ENCODE measurements at places on chromosomes 7 and 10.

- H3K36me3 ChIP-seq: no peaks in the 10 kb centered on the region
- DNase-seq: no peak
These were observed 919 bp downstream of the INPP5F start for GRCh38 chr10:119726676-119727261.

- H3K4me1 ChIP-seq: peaks cover 64% of the 10 kb centered on the region
- H3K27me3 ChIP-seq: no peaks in the 10 kb centered on the region
- H3K4me3 ChIP-seq: peak overlapping the region; percentile 52
These were observed 63.2 kb downstream of the MKI67 start for GRCh38 chr10:128062881-128063563.

GRCh38 chr7:43585562-43585961 lies 2.7 kb downstream of the STK17A start:
- no peaks in the 10 kb centered on the region for H3K27me3 ChIP-seq
- peak overlapping the region; percentile 96 for H3K27ac ChIP-seq
- DNase-seq: peak; percentile 36
- peak overlapping the region; percentile 79 for H3K4me3 ChIP-seq
- H3K36me3 ChIP-seq: no peaks in the 10 kb centered on the region

DNA sequence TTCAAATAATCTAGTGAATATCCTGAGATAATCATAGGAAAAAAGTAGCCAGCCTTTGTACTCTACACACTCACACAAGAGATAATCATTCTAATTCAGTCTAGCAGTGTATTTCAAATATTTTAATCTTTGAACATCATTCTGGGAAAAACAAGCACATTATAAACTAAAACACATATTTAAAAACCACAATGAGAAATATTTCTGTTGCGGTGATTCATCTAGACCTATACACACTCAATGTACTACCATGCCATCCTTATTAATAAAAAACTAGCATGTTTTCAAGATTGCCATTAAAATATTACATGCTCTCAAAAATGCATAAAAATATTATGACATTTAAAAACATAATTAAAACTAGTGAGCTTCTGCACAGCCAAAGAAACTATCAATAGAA lies 11.8 kb downstream of the COG5 start:
- H3K27ac ChIP-seq: no peak overlapping the region
- DNase-seq: no peak
- H3K4me3 ChIP-seq: no peak overlapping the region
- H3K36me3 ChIP-seq: no peaks in the 10 kb centered on the region
- H3K4me1 ChIP-seq: peaks cover 5% of the 10 kb centered on the region

GRCh38 chr10:1475771-1476454 lies 261.4 kb downstream of the ADARB2 start:
- H3K36me3 ChIP-seq: no peaks in the 10 kb centered on the region
- H3K27me3 ChIP-seq: no peaks in the 10 kb centered on the region
- no peak overlapping the region for H3K4me3 ChIP-seq

DNA sequence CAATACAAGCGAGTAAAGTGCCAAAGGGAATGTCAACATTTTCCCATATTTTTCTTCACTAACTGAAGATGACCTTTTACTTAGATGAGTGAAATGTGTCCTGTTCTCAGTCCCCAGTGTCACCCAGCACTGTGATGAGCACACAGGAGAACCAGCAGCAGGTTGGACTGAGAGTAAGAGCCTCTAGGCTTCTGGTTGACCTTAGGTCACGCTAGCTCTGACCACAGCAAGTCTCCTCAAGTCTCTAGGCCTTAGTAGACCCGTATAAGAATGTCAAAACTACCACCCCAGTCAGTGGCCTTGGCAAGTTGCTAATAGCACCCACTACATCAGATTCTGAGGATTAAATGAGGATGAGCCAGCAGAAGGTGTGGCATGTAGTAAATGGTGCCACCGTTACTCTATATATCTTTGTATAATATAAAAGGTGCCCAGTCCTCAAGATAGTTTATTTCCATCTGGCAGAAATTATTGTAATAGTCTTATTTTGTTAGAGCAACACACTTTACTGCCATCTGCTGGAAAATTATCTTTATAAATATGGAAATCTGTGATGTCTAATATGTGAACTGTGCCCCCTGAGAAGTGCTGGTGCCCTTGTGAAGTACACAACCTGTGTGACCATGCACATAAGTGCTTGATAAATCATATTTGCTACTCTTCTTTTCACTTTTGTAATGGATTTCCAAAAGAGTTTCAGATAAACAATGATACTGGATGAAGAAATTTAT lies 75.7 kb downstream of the SPAG6 start:
- DNase-seq: peak; percentile 15
- H3K27me3 ChIP-seq: no peaks in the 10 kb centered on the region
- H3K36me3 ChIP-seq: no peaks in the 10 kb centered on the region
- H3K4me1 ChIP-seq: no peaks in the 10 kb centered on the region
- H3K4me3 ChIP-seq: no peak overlapping the region
- no peak overlapping the region for H3K27ac ChIP-seq

DNA sequence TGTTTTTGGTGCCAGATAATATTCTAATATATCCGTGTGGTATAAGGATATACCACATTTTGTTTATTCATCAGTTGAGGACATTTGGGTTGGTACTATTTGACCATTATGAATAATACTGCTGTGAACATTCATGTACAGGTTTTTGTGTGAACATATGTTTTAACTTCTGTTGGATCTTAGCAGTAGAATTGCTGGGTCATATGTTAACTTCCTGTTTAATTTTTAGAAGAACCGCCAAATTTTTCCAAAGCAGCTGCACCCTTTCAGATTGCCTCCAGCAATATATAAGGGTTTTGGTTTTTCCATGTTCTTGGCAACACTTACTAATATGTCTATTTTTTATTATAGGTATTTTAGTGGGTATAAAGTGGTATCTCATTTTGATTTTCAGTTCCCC lies 22.8 kb downstream of the VPS26A start:
- no peak overlapping the region for H3K4me3 ChIP-seq
- H3K4me1 ChIP-seq: no peaks in the 10 kb centered on the region
- no peaks in the 10 kb centered on the region for H3K27me3 ChIP-seq
- H3K36me3 ChIP-seq: no peaks in the 10 kb centered on the region

GRCh38 chr7:32479574-32480200 lies 10.5 kb downstream of the LSM5 start:
- H3K4me3 ChIP-seq: no peak overlapping the region
- H3K4me1 ChIP-seq: no peaks in the 10 kb centered on the region
- H3K36me3 ChIP-seq: no peaks in the 10 kb centered on the region
- H3K27me3 ChIP-seq: no peaks in the 10 kb centered on the region

DNA sequence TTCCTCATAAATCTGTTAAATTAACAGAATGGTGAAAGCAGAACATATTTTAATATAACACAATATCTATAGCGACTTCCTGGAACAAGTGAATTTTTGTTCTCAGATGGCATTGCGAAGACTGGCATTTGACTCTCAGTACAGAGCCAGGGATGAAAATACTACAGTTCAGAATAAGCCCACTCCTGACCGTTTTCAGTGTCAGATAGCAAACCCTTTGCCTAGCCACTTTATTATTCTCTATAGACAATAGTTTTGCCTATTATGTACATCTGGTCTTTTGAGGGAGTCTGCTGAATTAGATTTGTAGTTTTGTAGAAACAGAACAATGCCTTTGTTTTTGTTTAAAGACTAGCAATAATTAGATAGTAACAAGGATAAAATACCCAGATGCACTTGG lies 2.3 kb downstream of the MINPP1 start:
- no peaks in the 10 kb centered on the region for H3K27me3 ChIP-seq
- no peak overlapping the region for H3K4me3 ChIP-seq
- no peak for DNase-seq
- H3K36me3 ChIP-seq: no peaks in the 10 kb centered on the region
- H3K4me1 ChIP-seq: peaks cover 12% of the 10 kb centered on the region
- no peak overlapping the region for H3K27ac ChIP-seq

DNA sequence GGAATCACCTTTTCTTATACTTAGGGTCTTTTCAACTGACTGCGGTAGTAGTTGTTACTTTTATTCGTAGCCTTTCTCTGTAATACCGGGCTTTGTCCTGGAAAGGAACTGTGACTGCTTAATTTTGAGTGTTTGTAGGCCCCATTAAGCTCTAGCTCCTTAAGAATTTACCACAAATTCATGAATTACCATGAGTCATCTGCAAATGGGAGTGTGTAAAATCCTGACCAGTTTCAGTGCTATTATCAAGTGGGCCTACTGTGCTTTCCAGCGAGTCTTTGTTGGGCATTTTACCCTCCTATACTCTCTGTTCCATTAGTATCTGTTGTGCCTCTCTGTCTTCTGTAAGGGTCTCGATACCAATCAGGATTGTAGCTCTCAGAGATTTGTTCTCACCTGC lies 49.7 kb downstream of the ZMYND11 start:
- no peaks in the 10 kb centered on the region for H3K4me1 ChIP-seq
- H3K4me3 ChIP-seq: no peak overlapping the region
- peaks cover 20% of the 10 kb centered on the region for H3K36me3 ChIP-seq
- H3K27me3 ChIP-seq: no peaks in the 10 kb centered on the region

DNA sequence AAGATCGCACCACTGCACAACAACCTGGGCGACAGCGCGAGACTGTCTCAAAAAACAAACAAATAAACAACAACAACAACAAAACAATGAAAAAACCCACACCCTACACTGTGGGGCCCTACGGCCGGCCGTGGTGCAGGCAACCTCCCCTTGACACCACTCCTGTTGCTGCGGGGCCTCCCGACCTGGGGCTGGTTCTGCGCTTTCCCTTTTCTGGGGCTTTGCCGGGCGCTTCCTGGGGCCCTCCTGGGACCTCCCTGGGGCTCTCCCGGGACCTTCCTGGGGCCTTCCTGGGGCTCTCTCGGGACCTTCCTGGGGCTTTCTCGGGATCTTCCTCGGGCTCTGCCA lies 46.6 kb downstream of the INSIG1 start:
- no peaks in the 10 kb centered on the region for H3K36me3 ChIP-seq
- no peak overlapping the region for H3K27ac ChIP-seq
- DNase-seq: no peak
- peak overlapping the region; percentile 35 for H3K4me3 ChIP-seq

GRCh38 chr7:119397156-119397555 lies 875.8 kb upstream of the KCND2 start:
- H3K4me1 ChIP-seq: no peaks in the 10 kb centered on the region
- no peaks in the 10 kb centered on the region for H3K27me3 ChIP-seq
- H3K27ac ChIP-seq: no peak overlapping the region
- H3K4me3 ChIP-seq: no peak overlapping the region
- no peak for DNase-seq
- no peaks in the 10 kb centered on the region for H3K36me3 ChIP-seq

DNA sequence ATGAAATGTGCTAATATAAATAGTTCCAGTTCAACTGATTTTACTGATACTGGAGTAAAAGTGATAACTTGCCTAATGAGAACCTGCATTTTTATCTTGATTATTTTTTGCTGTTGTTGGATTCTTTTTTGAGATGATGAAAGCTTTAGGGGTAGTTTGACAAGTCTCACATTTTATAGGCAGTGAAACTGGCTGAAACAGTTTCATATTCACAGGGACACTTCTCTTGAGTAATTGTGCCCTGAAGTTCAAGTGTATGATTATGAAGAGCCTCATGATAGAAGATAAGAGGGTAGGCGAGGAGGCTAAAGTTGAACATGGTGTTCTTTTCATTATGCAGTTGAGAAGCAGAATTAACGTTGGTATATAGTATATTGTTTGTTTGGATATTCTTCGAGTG lies 5.1 kb downstream of the AUTS2 start:
- no peak overlapping the region for H3K27ac ChIP-seq
- peaks cover 11% of the 10 kb centered on the region for H3K4me1 ChIP-seq
- H3K27me3 ChIP-seq: peaks cover 9% of the 10 kb centered on the region
- H3K36me3 ChIP-seq: no peaks in the 10 kb centered on the region
- no peak overlapping the region for H3K4me3 ChIP-seq

DNA sequence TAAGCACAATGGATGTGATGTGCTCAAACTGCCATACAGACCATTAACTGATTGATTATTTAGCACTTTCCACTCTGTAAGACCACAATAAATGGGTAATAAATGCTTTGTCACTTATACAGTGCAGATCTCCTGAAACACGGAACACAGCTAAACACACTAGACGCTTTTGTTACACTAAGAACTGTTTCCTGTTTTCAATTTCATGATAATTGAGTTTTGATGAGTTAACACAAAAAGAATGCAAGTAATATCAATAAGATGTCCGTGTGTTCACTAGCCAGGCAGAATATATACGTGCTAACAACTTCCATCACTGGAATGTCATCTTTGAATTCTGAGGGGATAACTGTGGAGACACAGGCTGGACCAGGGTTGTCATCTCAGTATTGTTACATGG lies 178.8 kb downstream of the SKAP2 start:
- no peaks in the 10 kb centered on the region for H3K27me3 ChIP-seq
- DNase-seq: no peak
- H3K4me3 ChIP-seq: no peak overlapping the region
- H3K27ac ChIP-seq: no peak overlapping the region
- no peaks in the 10 kb centered on the region for H3K4me1 ChIP-seq

DNA sequence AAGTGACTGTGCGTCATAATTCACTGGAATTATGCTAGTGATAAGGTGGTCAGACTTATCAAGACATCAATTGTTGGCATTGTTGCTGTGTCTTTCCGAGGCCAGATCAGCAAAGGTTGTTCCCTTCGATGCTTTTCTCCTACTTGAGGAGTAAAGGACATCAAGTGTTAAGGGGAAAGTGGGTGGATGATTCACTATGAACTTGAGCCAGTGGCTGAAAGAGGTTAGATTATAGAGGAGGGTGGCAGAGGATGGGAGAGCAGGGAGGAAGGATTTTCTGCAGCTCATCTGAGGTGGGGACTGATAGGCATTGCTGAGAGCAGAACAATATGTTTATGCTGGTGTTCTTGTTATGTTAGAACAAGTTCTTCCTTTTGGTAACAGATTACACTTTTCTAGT lies 131.4 kb upstream of the AGR3 start:
- no peaks in the 10 kb centered on the region for H3K36me3 ChIP-seq
- H3K27me3 ChIP-seq: no peaks in the 10 kb centered on the region
- no peak overlapping the region for H3K27ac ChIP-seq

DNA sequence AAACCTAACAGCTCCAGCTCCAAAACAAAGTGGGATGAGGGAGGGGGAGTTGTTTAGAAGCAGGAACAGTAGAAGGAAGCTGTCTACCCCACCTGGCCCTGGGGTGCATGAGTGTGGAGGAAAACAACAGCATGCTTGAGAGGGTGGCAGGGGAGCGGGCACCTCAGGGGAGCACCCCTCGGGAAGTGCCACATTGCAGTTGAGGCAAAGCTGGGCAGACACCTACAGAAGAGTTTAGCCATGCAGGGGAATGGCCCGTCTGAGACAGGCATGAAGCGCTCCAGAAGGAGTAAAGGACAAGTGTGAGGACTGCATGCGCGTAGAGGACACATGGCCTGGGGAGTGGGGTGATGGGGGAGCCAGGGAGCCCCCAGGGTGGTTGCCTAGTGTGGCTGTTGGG lies 18.1 kb downstream of the CHAT start:
- no peaks in the 10 kb centered on the region for H3K27me3 ChIP-seq
- no peaks in the 10 kb centered on the region for H3K4me1 ChIP-seq
- no peaks in the 10 kb centered on the region for H3K36me3 ChIP-seq
- H3K4me3 ChIP-seq: no peak overlapping the region
- no peak overlapping the region for H3K27ac ChIP-seq
- DNase-seq: no peak

- no peaks in the 10 kb centered on the region for H3K36me3 ChIP-seq
- no peak overlapping the region for H3K27ac ChIP-seq
- DNase-seq: no peak
- H3K4me1 ChIP-seq: peaks cover 4% of the 10 kb centered on the region
- no peak overlapping the region for H3K4me3 ChIP-seq
These were observed 45.5 kb upstream of the SLC29A4 start for GRCh38 chr7:5237286-5237685.
